ENCODE measurements at places on chromosomes 7 and 10.

DNA sequence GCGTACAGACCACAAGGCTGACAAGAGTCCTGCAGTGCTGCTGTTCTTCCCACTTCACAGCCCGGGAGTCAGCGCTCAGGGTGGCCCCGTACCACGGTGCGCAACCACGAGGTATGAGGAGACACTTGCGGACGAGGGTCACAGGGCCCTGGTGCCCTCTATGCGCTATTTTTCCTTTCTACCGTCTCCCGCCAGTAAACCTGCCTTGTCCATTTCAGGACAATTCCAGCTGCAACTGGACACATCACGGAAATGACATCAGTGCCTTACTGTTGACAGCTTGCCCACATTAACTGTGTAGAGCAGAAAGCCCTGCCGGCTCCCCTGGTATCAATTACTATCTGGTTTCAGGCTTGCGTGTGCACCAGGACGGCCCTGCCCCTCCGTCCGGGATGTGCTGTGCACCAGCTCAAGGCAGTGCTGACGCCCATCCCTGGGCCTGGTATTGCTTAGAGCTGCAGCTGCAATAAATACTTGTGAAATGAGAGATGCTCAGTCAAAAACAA is 65.1 kb downstream of the ZRANB1 start:
- no peak for DNase-seq

DNA sequence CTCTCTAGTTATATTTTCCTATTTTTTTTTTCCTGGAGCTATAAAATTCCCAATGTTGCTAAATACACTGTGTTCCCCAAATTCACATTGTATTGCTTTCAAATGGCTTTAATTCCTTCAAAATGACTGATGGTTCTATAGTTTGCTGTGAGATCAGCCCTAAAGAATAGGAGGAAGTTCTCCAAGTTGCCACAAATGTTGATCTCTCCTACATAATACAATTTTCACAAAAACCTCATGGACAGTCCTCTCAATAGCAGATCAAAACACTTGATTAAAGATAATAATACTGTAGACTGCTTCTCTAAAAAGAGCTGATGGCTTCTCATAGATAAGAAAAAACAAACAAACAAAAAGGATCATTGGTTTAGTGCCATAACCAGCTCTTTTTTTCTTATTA is 97.8 kb upstream of the CAV2 start:
- DNase-seq, result no peak

DNA sequence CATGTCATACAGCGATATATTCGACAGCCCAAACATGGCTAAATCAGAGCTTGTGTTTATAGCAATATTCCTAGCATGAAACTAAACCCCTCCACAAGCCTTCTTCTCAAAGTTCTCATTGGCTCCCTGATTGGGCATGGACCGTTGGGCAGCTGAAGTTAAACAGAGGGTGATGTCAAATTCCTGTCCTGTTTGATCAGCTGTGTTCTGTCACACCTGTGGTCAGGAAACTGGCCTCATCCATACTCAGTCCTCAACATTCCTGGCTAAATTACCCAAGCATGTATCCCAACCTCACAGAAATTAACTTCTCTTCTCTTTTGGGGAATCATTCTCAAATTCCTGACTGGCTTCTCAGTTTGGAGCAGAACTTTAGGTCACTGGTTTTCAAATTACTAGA is 107.9 kb downstream of the ODAD2 start:
- DNase-seq, result no peak

DNA sequence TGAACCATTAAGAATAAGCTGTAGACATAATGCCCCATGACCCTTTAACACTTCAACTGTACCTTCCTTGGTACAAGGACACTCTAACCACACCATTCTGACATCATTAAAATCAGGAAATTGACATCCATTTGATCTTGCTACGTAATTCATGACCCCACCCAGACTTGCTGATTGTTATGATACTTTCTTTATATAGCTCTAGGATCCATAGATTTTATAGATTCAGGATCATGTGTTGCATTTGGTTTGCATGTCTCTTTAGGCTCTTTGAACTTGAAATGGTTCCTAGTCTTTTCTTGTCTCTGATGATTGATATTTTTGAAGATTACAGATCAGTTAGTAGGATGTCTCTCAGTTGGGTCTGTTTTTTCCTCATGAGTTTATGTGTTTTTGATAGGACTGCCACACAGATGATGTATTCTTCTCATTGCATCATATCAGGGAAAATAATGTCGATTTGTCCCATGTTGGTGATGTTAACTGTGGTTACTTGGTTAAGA is 13.5 kb downstream of the CCM2 start:
- no peak for DNase-seq

- DNase-seq, result no peak
Observed at GRCh38 chr10:23692736-23693135, 253.9 kb downstream of the OTUD1 start.

GRCh38 chr7:140908361-140908760 is 16.4 kb downstream of the BRAF start:
- no peak for DNase-seq

GRCh38 chr7:8514781-8515519 is 81.5 kb downstream of the NXPH1 start:
- no peak for DNase-seq

DNA sequence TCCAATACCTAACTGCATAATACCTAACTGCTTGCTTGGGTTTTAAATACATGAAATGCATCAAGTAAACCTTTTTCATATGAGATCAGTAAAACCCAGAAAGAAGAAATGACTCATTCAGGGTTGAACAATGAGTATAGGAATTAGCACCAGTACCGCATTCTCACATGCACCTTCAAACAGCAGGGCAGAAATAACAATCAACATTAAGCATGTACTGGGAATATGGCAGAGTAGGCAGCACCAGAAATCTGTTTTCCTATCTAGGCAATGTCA is 850.3 kb upstream of the SORCS1 start:
- no peak for DNase-seq

GRCh38 chr7:134854816-134855215 is 75.4 kb downstream of the CALD1 start:
- DNase-seq, result no peak

- no peak for DNase-seq
Observed at GRCh38 chr10:70973275-70973674, 84.9 kb upstream of the PCBD1 start.

DNA sequence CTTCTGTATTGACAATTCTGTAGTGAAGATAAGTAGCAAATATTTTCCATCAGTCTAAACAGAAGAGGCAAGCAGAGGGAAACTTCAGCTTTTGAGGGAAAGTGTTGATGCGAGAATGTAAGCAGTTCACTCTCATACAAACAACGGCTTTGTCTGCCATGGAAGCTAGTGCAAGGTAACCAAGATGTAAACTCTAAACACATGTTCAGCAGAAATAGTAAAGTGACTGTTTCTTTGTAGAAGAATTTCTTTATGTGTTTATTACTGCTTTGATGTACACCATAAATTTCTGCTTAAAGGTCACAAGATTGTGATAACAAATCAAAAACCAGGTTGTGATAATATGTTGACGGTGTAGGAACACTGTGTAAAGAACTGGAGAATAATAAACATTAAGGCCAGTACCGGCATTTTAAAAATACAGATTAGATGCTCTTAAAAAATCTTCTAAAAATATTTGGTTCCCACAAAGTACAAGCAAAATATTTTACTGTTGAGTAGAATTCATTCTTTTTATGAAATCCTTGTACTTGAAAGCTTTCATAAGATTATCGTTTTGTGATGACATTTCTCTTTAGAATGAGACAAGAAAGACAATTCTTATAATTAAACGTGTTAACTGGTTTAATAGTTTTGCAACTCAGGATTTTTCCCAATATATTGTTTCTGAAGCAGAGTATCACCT is 34.2 kb downstream of the SEMA3C start:
- no peak for DNase-seq

GRCh38 chr10:89162596-89162995 is 44.5 kb downstream of the CH25H start:
- no peak for DNase-seq

GRCh38 chr10:15474671-15475070 is 103.6 kb upstream of the FAM171A1 start:
- DNase-seq, result no peak

GRCh38 chr10:88477343-88478085 is 105.6 kb downstream of the RNLS start:
- DNase-seq, result no peak

DNA sequence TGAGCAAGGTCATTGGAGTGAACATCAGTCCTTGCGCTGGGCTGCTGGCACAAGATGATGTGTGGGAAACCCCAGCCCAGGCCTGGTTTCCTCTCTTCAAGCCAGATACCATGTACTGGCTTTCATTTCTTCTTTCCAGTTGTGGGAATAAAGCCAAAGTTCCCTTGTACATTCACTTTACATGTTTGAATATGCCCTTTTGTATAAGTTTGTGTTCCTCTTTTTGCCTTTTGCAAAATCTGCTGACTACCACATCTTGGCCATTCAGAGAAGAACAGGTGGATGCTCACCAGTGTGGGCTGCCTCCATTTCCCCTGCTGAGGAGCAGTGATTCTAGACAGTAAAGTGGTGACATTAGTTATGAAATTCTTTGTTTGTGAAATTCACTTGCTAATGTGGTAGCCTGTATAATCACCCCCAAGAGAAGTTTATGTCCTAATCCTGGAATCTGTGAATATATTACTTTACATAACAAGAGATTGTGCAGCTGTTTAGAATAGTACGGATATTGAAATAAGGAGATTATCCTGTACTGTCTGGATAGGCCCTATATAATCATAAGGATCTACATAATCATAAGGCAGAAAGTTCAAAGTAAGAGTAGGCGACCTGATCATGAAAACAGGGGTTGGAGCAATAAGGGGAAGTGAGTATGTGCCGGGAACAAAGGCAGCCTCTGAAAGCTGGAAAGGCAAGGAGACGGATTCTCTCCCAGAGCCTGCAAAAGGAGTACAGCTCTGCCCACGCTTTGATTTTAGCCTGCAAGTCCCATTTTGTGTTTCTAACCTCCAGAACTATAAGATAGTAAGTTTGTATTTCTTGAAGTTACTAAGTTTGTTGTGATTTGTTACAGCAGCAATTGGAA is 18.8 kb upstream of the AOAH start:
- no peak for DNase-seq

DNA sequence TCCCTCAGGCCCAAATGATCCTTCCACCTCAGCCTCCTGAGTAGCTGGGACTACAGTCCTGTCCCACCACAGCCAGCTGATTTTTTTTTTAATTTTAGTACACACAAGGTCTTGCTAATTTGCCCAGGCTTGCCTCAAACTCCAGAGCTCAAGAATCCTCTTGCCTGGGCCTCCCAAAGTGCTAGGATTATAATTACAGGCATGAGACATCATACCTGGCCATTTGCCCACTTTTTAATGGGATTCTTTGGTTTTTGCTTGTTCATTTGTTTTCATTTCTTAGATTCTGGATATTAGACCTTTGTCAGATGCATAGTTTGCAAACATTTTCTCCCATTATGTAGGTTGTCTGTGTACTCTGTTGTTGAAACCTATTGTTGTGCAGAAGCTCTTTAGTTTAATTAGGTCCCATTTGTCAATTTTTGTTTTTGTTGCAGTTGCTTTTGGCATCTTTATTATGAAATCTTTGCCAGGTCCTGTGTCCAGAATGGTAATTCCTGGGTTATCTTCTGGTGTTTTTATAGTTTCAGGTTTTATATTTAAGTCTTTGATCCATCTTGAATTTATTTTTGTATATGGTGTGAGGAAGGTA is 95.2 kb downstream of the GLCCI1 start:
- DNase-seq, result no peak

DNA sequence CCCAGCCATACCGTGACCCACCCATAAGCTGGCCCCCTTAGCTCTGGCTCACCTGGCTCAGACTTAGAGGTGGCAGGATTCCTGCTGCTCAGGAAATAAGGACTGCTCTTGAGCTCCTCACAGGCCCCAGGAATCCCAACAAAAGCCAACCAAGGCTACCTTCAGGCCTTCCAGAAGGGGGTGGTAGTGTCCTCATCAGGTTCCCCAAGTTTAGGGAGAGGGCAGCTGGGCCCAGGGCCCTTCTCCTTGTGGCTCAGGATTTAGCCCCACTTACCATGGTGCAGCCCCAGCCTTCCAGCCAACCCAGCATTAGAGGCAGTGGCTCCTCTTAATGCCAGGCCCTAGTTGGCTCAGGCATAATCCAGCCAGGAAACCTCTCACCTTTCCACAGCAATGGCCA is 23.5 kb downstream of the NPFFR1 start:
- no peak for DNase-seq

GRCh38 chr7:76008156-76008687 is 13.8 kb upstream of the TMEM120A start:
- no peak for DNase-seq

- DNase-seq, result no peak
Observed at GRCh38 chr7:142790555-142790954, 19.8 kb downstream of the PRSS2 start.

GRCh38 chr7:101140746-101141382 is 13.4 kb upstream of the AP1S1 start:
- no peak for DNase-seq

DNA sequence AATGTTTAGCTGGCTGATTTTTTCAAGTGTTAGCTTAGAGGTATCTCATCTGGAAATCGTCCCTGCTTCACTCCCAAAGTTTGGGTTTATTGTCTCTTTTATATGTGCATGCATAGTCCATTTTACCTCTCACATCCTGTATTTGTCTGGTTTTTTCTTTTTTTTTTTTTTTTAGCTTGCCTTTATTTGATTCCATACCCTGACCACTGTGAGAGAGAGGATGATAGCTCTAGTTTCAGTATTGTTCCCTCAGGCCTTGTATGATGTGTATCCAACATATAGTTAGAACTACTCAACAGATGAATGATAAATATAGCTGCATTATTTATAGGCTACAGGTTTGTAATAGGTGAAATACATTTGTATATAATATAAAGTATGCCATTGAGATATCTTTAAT is 29.9 kb downstream of the PCGF5 start:
- no peak for DNase-seq

DNA sequence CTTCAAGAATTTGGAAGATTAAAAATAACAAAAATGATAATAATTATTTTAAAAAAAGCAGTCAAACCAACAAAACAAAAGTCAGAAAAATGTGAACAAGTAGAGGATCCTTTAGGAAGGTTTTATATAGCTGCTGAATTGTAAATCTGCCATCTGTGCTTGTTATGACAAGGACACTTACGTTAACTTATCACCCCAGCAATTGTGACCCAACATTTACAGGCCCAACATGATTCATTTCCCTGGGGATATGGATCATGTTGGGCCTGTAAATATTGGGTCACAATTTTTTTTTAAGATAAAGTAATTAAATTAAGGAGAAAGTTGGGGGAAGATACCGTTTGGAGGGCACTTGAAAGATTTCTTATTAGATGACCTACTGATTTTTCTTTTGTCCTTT is 261.4 kb upstream of the HABP2 start:
- no peak for DNase-seq

DNA sequence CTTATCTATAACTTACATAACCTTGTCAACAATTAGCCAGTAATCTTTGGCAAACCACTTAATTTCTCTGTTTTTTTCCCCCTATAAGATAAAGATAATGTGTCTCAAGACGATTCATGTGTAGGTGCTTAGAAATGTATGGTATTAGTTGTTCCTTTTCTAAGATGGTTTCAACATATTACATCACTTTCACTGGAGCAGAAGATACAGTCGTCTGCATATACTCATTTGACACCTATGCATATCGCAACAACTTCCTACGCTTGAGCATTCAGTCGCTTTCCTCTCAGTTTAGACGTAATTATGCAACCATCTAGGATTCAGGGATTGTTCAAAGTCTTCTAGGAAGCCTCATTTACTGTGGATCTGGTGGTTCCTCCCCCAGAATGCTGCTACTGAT is 396.7 kb downstream of the PHTF2 start:
- no peak for DNase-seq
